ENCODE measurements at places on chromosomes 7 and 10.
A peak's percentile ranks its signal among the peaks of the same experiment; 100 is the strongest.

DNA sequence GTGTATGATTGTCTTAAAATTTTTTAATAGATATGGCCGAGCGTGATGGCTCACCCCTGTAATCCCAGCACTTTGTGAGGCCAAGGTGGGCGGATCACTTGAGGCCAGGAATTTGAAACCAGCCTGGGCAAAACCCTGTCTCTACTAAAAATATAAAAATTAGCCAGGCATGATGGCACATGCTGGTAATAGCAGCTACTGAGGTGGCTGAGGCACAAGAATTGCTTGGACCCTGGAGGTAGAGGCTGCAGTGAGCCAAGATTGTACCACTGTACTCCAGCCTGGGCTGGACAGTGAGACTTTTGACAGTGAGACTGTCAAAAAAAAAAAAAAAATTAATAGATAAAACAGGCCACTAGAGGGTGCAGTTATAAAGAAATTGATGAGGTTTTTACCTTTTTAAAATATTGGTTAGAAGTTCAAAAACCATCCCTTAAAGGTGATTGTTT lies 20.5 kb downstream of the NOM1 start:
- DNase-seq = no peak

GRCh38 chr10:92890471-92890870 lies 42.2 kb downstream of the EXOC6 start:
- DNase-seq = no peak

DNA sequence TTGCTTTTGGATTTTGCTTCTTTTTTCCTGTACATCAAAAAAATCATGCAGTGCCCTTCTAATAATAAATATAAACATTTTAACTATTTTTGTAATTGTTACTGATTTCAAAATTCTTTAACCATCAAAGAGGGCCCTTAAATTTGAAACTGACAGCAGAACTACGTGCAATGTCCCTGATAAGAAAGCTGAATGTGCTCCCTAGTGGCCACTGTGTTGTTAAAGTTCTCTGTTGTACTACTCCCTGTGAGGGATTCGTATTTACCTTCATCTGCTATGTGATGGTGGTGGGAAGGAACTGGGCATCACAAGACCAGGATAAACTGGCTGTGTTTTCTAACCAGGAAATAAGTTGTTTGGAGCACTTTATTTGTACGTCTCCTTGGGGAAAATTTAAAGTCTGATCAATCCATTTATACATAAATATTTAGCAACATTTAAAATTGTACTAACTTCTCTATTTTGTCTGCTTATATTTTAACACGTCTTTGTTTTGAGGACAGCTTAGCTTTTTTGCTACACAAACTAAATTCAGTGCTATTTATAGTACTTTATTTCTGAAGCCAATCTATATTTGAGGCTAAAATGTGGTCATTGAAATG lies 322.4 kb downstream of the HGF start:
- DNase-seq = no peak

- DNase-seq = no peak
Observed at GRCh38 chr7:125316466-125316865, 386.8 kb upstream of the POT1 start.

- peak; percentile 53 for DNase-seq
Observed at GRCh38 chr10:7258948-7259523, 151.8 kb downstream of the SFMBT2 start.

DNA sequence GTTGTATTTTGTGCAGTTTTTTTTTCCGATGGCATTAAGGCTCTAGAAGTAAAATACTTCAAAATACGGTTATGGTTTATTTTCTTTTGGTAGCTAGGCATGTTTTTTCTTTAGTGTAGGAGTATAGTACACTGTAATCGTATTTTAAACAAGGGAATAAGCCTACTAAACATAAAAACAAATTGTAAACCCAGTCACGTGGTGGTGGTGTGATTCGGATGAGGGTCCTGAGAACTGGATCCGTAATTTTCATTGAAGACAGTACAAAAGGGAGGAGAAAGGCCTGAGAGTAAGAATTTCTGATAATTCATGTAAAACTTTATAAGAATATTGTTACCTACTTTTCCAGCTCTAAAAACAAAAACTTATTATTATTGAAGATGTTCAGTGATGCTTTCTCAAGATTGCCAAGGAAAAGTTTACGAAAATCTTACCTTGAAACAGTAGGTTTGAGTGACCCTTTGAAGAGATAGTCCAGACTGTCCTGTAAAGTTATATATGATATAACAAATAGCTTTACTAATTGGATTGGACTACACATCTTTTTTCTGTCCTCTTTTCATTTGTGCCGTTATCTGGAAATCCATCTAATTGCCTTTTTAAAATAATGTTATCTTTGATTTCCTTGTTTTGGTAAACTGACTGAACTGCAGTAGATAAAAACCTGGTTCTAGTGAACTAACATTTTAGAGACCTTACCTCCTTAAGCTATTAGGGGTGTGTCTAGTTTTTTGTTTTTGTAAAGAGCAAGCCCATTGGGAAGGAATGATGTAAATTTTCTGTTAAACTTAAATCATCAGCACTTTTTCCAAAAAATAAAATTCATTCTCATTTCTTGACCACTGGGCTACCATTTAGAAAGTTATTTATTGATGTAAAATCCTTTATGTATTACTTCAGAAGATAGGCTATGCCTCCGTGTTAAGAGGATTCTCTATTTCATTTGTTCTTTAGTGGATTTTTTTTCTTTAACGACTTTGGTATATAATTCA lies 1.0 kb upstream of the PBLD start:
- no peak for DNase-seq

GRCh38 chr10:101887775-101888174 lies 44.2 kb upstream of the KCNIP2 start:
- no peak for DNase-seq

GRCh38 chr7:122423591-122423990 lies 119.0 kb upstream of the FEZF1 start:
- DNase-seq = no peak

DNA sequence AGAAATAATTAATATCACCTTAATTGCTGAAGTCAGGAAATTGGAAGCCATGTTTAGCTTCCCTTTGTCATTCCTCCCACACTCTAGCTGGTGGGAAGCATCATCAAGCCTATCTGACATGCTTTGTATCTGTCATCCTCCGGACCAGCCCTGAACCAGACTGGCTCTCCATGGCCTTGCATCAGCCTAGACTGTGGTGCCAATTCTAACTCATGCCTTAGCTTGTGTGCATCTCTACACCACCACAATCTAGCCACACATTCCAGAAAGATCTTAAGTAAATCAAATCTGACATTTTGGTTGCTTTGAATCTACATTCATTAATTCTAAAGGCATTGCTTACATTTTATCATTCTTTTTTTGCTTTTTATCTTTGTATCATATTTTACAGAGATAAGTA lies 196.4 kb upstream of the VSTM2A start:
- no peak for DNase-seq

DNA sequence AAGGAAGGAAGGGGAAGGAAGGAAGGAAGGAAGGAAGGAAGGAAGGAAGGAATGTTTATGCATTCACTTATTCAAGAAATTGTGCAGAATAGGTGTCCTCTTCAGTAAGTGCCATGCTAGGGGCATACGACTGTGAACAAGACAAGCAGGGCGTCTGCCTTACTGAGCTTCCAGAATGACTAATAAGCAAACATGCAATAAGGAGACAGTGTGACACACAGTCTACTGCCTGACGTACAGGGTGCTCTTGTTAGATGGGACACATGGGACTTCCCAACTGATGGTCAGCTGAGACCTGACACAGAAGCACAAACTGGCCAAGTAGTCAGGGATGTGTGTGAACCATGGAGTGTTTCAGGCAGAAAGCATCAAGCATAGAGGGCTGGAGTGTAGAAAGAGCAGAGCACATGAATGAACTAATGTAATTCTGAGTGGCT lies 18.2 kb downstream of the DNAJC12 start:
- no peak for DNase-seq

DNA sequence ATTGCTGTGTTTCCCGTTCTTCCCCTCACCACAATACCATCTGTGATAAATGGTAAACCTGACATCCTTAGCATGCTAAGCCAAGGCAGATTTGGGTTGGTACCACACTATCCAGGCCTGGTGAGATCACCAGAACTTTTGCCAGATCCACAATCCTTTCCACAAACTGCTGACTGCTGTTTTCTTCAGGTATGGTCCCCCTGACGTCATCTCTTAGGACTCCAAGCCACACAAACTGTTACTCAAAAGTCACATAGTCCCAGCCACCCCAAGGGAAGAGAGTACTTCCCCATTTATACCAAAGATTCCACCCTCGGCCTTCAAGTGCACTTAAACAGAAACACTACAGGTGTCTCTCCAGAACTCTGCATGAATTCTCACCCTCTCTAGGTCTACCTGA lies 34.8 kb downstream of the SLC25A13 start:
- no peak for DNase-seq

DNA sequence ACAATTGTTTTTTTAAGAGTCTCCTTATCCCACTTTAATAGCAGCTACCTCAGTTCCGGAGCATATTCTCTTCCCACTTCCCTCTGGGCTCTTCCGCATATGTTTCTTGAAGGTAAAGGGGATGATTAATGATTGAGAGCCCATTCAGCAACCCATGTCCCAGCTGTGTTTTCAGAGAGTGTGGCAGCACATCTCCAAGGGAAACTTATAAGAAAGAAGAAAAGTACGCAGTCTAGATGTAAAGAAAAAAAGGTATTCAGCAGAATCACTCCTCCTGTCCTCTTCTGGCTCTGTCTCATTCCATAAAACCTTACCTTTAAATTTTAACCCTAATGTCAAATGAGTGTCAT lies 9.7 kb upstream of the ANKRD7 start:
- no peak for DNase-seq

DNA sequence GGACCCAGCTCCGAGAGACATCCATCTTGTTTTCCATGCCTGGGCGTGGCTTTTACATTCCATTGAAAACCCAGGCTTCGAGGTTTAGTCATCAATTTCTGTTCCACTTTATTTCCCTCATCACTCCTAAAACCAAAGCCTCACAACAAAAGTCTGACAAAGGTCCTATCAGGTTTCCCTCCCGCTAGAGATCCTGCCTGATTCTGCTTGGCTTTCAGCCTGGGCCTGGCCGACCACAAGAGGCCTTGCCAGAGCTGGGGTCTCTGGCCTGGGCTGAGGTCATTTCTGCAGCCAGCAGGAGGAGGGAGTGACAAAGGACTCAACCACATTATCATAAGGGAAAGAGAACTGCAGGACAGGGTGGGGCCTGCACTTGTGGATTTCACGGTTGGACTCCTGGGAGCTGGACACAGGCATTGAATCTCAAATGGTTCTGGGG lies 167.0 kb downstream of the FANK1 start:
- DNase-seq = no peak

All from stimulated activated CD8-positive, alpha-beta memory T cell treated with anti-CD3 and anti-CD28 coated beads, Interleukin-7, amount 100 ng/mL, for 1 hour (primary cell).